Stimulated activated CD4-positive, alpha-beta T cell treated with anti-CD3 and anti-CD28 coated beads, Interleukin-2, amount 100 ng/mL, for 48 hours (primary cell): ENCODE measurements at places on chromosomes 4 and X.

GRCh38 chr4:123953566-123953965 lies 557.0 kb downstream of the SPRY1 start:
- no peak for DNase-seq

DNA sequence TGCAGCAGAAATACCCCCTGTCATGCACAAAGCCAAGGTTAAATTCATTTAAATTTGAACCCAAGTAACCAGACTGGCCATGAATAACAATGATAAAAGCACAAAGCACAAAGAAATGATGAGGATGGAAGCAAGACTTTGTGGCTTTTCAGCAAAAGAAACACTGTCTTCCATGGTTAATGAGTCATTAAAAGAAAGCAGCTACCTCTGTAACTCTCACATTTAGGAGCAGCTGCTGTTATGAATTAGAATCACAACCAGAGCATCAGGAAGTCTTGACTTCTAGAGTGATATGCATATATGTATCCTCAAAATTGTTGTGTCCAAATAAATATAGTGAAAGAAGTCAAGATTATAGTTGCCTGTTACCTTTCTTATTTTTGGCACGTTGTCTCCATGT lies 70.7 kb upstream of the RPS6KA6 start:
- no peak for DNase-seq

DNA sequence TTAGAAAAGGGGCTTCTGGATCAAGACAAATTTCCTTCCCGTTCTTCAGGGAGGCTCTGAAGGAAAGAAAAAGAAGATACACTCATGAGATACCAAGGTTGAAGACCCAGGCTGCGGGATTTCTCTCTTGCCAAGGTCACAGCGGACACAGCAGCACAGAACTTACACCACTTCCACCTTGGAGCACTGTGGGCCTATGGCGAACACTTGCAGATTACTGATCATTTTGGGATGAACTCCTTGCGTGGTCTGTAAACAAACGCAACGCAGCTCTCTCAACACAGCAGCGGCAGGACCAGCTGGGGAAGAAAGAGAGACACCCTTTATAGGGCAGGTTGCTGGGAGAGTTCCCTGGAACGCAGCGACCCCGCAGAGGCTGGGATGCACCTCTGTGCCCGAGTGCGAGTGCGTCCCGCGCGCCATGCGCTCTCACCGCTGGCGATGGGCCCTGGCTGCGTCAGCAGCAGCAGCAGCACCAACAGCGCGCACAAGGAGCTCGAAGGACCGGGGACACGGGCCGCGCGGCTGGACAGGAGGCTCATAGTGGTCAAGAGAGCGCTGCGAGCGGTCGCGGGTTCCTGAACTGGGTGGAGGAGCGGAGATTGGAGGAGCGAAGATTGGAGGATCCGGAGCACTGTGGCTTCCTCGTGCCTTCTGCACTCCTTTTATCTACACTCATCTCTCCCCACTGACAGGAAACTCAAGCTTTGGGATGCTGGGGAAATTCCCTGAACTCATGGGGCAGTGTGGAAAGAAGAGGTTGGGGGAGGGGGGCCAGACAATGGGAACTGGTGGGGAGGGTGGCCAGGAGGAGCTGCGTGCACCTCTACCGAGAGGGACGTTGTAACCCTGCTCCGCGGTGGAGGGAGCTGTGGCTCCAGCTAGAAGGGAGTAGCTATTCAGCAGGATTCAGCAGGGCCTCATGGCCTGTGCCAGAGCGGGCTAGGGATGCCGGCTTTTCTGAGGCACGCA lies at the start of gene CXCL5:
CXCL5 (minus strand) TSS at position 638 of the 972 bp plus-strand sequence; CDS start at position 542, 96 bp downstream.
- DNase-seq, result no peak

- no peak for DNase-seq
Measured at GRCh38 chr4:121584836-121585235, 111.9 kb downstream of the ANXA5 start.

DNA sequence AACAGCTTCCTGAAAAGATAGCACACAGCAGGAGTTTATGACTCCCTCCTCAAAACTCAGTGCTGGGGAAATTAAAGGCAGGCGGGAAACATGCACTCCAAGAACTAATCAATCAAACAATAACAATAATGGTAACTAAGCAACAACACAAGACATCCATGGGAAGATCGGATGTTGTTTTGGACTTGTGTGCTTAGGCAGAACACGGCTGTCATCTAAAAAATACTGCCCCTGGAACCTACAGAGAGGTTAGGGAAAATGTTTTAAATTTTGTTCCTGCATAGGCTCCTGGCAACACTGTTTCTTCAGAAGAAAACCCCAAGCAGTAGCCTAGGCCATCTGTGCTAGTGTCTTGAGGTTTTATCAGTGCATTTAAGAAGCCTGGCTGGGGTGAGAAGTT lies 1378.2 kb downstream of the STIM2 start:
- no peak for DNase-seq

- no peak for DNase-seq
Measured at GRCh38 chr4:126888968-126889367, 743.8 kb upstream of the INTU start.

DNA sequence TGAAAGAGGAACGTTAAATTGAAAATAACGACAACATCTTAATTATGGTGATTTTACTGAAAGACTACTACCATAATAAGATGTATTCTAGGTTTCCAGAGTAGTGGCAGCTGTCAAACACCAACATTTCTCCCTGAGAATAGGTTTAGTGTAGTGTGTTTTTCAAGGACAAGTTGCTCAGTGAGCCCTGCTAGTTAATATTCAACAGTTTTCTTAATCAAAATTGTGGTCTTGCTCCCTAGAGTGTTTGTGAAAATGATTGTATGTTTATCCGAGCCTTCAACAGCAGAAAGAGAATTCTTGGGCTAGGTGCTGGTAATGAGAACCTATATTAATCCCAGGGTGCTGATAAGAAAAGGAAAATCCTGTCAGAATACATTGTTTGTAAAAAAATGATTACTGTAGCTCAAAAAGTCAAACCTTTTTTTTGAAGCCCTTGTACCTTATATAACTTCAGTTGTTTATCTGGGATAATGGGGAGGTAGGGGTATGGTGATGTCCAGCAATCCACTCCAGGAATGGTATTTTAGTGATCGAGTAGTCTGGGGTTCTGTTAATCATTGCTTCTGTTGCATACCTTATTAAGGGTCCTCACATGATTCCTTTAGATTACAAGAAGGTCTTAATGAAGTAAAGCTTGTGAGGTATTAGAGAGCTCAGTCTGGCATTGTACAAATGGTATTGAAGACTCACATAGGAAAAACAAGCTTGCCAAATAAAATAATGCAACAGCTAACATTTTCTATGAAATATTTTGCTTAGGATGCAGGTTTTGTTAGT lies 110.7 kb downstream of the CCSER1 start:
- no peak for DNase-seq

DNA sequence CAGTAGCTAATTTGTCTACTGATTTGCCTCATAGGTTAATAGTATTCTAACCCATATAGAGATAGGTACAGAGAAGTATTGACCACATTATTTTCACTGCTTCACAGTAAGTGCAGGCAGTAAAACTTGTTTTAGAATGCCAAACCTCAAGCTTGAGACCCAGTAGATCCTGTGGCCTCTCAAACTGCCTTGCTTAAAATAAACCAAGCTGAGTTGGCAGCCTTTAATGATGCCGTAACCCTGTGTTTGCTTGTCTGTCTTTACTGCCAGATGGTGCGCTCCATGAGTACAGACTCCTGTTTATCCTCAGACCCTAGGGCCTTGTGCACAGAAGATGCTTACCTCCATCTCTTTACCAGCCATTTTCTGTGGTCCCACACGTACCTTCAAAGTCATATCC lies 50.8 kb downstream of the ANXA3 start:
- no peak for DNase-seq

DNA sequence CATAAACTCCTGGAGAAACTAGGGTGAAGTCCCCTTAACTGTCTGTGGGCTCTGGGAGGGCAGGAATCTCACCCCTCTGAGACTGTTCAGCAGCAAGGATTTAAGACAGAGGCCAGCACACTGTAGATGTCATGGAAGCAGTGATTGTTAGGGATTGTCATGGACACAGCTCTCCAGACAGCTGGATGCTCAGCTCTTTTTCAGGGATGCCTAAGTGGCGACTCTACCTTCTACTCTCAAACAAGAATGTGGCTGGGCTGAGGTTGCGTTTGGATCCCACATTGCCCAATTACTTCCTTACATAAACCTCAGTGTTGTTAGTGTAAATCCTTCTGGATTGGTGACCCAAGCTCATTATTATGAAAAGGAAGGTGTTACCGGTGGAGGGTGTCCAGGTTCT lies 291.9 kb upstream of the VCX3A start:
- no peak for DNase-seq

DNA sequence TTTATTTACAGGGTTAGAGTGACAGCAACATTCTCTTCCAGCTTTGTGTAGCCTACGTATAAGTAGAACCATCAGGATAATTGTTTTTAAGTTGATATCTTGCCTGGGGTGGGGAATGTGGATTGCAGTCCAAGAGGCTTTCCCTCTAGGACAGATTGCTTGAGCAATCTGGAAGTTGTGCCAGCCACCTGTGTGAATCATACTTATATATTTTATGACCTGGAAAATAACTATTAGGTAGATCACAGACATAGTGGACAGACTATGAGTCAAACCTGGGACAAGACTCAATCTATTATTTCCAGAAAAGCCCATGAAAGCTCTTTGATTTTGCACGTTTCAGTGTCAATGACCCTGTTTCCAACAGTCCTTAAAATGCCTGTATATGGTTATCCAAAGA lies 98.9 kb downstream of the TLL1 start:
- DNase-seq, result no peak

DNA sequence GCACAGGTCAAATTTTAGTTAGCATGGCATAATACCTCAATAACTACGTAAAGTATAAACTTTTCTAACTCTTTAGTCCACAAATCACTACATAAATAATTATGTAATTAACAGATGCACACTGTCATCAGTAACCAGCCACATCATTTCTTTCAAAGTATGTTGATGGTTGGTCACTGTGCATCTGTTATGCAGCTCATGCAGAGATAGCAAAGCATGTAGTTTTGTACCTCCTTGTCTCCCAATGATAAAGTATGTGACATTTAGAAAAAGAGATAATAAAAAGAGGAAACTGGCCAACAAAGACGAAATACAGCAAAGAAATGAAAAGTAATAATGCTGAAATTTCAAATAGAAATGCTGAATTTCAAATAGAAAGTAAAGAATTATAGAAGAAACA lies 2.9 kb downstream of the LAMTOR3 start:
- no peak for DNase-seq

DNA sequence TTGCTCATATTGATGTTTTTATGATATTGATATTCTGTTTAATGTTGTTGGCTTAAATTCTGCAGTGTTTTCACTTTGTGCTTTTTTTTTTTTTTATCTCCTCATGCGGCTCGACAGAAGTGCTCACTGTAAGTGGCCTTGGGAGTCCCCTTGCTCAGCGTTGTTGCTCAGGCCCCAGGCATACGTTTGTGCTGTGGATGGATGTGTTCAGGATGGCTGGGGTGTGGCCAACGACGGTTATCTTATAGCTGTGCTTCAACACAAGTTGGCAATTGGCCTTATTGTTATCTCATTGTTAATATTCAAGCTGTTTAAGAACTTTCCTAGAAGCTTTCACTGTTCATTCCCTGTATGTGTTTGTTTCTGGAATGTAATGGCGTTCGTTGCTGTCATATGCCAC lies 36.4 kb upstream of the CLCN4 start:
- no peak for DNase-seq

GRCh38 chrX:75155447-75155826 lies 646 bp downstream of the ABCB7 start:
- DNase-seq, result no peak
